Hepatocyte (in vitro differentiated cells): ENCODE measurements at places on chromosomes 1 and 21. TPM values are rescaled to one million over a fixed set of nuclear protein-coding genes. Genes with fewer than 3 reads are reported as not detected.

BLZF1 gene
- total RNA-seq, result 22.3 and 29.6 TPM in 2 replicates

IFI44L gene
- total RNA-seq, result 2.6 and 3.5 TPM in 2 replicates

MATN1 gene
- total RNA-seq, result 0.47 and 2.0 TPM in 2 replicates

RHD gene
- not detected in 2 replicates for total RNA-seq

FH gene
- total RNA-seq, result 84.5 and 96.7 TPM in 2 replicates

NCAM2 gene
- total RNA-seq, result 6.3 and 14.4 TPM in 2 replicates

PFDN2 gene
- 47.6 and 63.1 TPM in 2 replicates for total RNA-seq

AVPR1B gene
- not detected in 2 replicates for total RNA-seq

PTPN22 gene
- 0.17 TPM in 1 of 2 replicates, not detected in the other for total RNA-seq

CCDC24 gene
- total RNA-seq, result 11.0 and 13.2 TPM in 2 replicates

KCNA10 gene
- not detected in 2 replicates for total RNA-seq

CR1 gene
- 0.04 and 0.20 TPM in 2 replicates for total RNA-seq
